ENCODE measurements at places on chromosomes 1 and 21. TPM values are rescaled to one million over a fixed set of nuclear protein-coding genes. Genes with fewer than 3 reads are reported as not detected.

Gene HOOK1
- 24.6 TPM for total RNA-seq

- no peak overlapping the region for H3K4me3 ChIP-seq
- H3K36me3 ChIP-seq: no peaks in the 10 kb centered on the region
- no peaks in the 10 kb centered on the region for H3K4me1 ChIP-seq
- no peak for DNase-seq
Observed at GRCh38 chr21:36848730-36849274, 117.7 kb downstream of the HLCS start.

GRCh38 chr1:156833603-156834002, 17.0 kb upstream of the SH2D2A start:
- H3K36me3 ChIP-seq: no peaks in the 10 kb centered on the region
- H3K4me1 ChIP-seq: no peaks in the 10 kb centered on the region
- no peak overlapping the region for H3K27ac ChIP-seq
- DNase-seq: no peak
- H3K27me3 ChIP-seq: no peaks in the 10 kb centered on the region

DNA sequence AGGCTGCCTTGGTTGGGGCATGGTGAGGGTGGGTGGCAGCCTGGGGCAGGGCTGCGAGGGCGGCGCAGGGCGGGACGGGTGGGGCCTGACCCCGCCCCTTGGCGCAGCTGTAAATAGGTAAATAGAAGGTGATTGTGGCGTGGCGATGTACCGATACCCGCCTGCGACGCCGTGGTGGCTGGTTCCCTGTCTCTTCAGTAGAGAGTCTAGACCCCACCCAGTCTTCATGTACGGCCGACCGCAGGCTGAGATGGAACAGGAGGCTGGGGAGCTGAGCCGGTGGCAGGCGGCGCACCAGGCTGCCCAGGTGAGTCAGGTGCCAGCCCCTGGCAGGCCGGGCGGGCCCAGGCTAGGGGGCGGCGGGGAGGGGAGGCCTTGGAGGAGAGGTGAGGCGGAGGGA, at the start of gene KLF17:
KLF17 (plus strand) TSS at position 140 of the 400 bp plus-strand sequence; CDS start at position 227, 87 bp downstream.
- H3K4me3 ChIP-seq: no peak within 1 kb of the TSS
- no peaks in the 10 kb centered on the region for H3K36me3 ChIP-seq
- H3K4me1 ChIP-seq: no peaks in the 10 kb centered on the region
- DNase-seq: no peak
- no peaks in the 10 kb centered on the region for H3K27me3 ChIP-seq

Gene GPR153
- 11.5 TPM for total RNA-seq

- H3K4me1 ChIP-seq: no peaks in the 10 kb centered on the region
- no peak for DNase-seq
- H3K4me3 ChIP-seq: no peak overlapping the region
- no peak overlapping the region for H3K27ac ChIP-seq
- no peaks in the 10 kb centered on the region for H3K36me3 ChIP-seq
Observed at GRCh38 chr21:34625030-34625593, 10.2 kb upstream of the RCAN1 start.

Gene TEKT2
- not detected for total RNA-seq

GRCh38 chr1:108106775-108107174, 93.4 kb downstream of the SLC25A24 start:
- H3K4me3 ChIP-seq: no peak overlapping the region
- no peaks in the 10 kb centered on the region for H3K4me1 ChIP-seq

Gene KLF17
- total RNA-seq: 0.25 TPM

Gene TRIM67
- total RNA-seq: not detected

Gene GFI1
- total RNA-seq: 3.9 TPM

- no peak overlapping the region for H3K27ac ChIP-seq
- H3K36me3 ChIP-seq: no peaks in the 10 kb centered on the region
- no peak overlapping the region for H3K4me3 ChIP-seq
- no peaks in the 10 kb centered on the region for H3K4me1 ChIP-seq
- no peak for DNase-seq
- H3K27me3 ChIP-seq: no peaks in the 10 kb centered on the region
Observed at GRCh38 chr1:3680488-3681230, 28.3 kb downstream of the TP73 start.

Gene BEND5
- total RNA-seq: 8.6 TPM

DNA sequence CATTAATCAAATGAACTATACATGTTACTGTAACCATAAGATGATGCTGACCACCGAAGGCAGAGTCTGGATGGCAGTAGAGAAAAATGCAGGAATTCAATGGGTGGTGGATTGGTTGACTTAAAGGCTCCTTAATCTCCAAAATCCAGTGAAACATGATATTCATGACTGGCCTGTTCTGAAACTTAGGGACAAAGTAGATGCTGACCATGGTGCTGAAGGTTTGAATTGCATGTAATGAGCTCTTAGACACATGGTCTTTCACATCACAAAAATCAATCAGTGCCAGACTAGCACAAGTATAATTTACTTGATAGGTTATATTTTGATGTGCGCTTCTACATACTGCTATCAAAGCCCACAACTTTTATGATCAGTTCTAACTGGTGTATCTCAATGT, 30.9 kb upstream of the NTMT2 start:
- no peak overlapping the region for H3K4me3 ChIP-seq
- H3K27me3 ChIP-seq: no peaks in the 10 kb centered on the region
- H3K27ac ChIP-seq: no peak overlapping the region
- no peak for DNase-seq
- no peaks in the 10 kb centered on the region for H3K36me3 ChIP-seq
- H3K4me1 ChIP-seq: no peaks in the 10 kb centered on the region

DNA sequence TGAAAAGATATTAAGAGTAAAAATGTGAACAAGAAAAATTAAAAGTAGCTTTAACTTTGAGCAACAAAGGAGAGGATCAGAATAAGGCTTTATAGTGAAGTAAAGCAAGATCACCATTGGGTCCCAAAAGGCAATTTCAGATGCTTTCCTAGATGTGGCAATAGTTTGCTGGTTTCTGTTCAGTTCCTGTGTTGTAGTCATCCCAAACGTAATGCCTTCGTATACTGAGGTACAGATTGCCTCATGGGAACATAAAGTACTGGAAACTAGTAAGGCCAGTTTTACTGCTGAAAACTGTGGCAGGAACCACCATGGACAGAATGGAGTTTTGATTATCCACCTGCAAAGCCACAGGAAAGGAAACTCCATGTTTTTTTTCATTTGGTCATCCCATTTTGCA, 283.5 kb upstream of the SGIP1 start:
- no peaks in the 10 kb centered on the region for H3K27me3 ChIP-seq
- peak overlapping the region; percentile 0 for H3K27ac ChIP-seq
- no peak for DNase-seq
- H3K36me3 ChIP-seq: no peaks in the 10 kb centered on the region

Gene MAP3K7CL
- 6.9 TPM for total RNA-seq

Gene ORC1
- 1.7 TPM for total RNA-seq

- H3K36me3 ChIP-seq: no peaks in the 10 kb centered on the region
- DNase-seq: no peak
- H3K4me1 ChIP-seq: peaks cover 31% of the 10 kb centered on the region
- peak overlapping the region; percentile 90 for H3K27ac ChIP-seq
- no peaks in the 10 kb centered on the region for H3K27me3 ChIP-seq
Observed at GRCh38 chr21:34882719-34883131, 166.4 kb downstream of the RUNX1 start.

Gene LCE1C
- not detected for total RNA-seq

DNA sequence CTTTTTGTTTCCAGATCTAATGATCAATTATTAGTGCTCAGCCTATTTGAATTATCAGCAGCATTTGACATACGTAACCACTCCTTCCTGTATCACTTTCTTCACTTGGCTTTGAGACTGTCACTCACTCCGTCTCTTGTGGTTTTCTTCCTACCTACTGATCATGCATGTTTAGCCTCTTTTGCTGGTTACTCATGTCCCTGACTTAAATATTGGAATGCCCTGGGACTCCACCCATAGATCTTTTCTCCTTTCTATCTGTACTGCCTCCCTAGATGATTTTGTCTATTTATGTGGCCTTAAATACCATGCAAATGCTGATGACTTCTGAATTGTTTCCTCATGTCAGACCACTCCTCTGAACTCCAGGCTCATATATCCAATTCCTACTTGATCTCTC, 57.7 kb upstream of the PDE4B start:
- no peaks in the 10 kb centered on the region for H3K36me3 ChIP-seq
- H3K4me3 ChIP-seq: no peak overlapping the region
- no peaks in the 10 kb centered on the region for H3K4me1 ChIP-seq
- DNase-seq: no peak
- H3K27ac ChIP-seq: no peak overlapping the region

Gene KIF17
- total RNA-seq: 2.5 TPM

DNA sequence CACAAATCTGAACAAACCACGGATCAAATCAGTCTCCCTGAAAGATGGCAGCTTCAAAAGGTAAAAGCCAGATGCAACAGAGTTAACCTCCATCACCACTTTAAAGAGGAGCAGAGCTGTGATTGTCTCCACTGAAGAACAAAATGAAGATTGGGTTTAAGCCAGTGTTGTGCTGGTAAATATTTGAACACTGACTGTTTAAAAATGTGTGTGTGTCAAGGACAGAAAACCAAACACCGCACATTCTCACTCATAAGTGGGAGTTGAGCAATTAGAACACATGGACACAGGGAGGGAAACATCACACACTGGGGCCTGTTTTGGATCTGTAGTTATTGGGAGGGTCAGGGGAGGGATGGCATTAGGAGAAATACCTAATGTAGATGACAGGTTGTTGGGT, 83.9 kb downstream of the ST6GALNAC5 start:
- H3K27me3 ChIP-seq: no peaks in the 10 kb centered on the region
- DNase-seq: no peak
- no peaks in the 10 kb centered on the region for H3K36me3 ChIP-seq
- H3K4me1 ChIP-seq: no peaks in the 10 kb centered on the region
- no peak overlapping the region for H3K27ac ChIP-seq

Gene ATP1B1
- total RNA-seq: 27.5 TPM

Gene DENND2C
- 25.5 TPM for total RNA-seq

GRCh38 chr21:42062236-42063022, 8.7 kb upstream of the UMODL1 start:
- no peak overlapping the region for H3K27ac ChIP-seq
- no peaks in the 10 kb centered on the region for H3K27me3 ChIP-seq
- no peaks in the 10 kb centered on the region for H3K36me3 ChIP-seq
- H3K4me3 ChIP-seq: no peak overlapping the region
- DNase-seq: no peak

GRCh38 chr1:207805841-207806421, 54.1 kb downstream of the CD46 start:
- DNase-seq: no peak
- peak overlapping the region; percentile 77 for H3K27ac ChIP-seq
- H3K36me3 ChIP-seq: no peaks in the 10 kb centered on the region
- H3K27me3 ChIP-seq: no peaks in the 10 kb centered on the region

DNA sequence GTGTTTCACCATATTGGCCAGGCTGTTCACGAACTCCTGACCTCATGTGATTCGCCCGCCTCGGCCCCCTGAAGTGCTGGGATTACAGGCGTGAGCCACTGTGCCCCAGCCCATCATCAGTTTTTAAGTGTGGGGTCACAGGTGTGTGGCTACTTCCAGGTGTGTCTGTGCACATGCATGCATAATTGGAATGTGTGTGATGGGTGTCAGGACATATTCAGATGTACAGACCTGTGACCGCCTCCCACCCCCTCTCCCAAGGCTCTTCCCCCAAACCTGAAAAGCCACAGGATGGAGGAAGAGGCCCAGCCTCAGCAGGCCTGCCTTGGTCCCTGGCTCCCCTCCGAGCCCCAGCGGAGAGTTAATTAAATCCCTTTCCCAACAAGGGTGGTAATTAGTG, 37.3 kb upstream of the CSF3R start:
- no peaks in the 10 kb centered on the region for H3K27me3 ChIP-seq
- no peaks in the 10 kb centered on the region for H3K4me1 ChIP-seq
- no peaks in the 10 kb centered on the region for H3K36me3 ChIP-seq
- DNase-seq: no peak
- no peak overlapping the region for H3K4me3 ChIP-seq
- H3K27ac ChIP-seq: no peak overlapping the region

Gene C1QB
- 287 TPM for total RNA-seq

GRCh38 chr1:87182611-87183010, 146.1 kb upstream of the LMO4 start:
- H3K4me3 ChIP-seq: no peak overlapping the region
- H3K27ac ChIP-seq: no peak overlapping the region
- no peaks in the 10 kb centered on the region for H3K27me3 ChIP-seq
- H3K4me1 ChIP-seq: no peaks in the 10 kb centered on the region
- no peaks in the 10 kb centered on the region for H3K36me3 ChIP-seq

Gene LHX8
- not detected for total RNA-seq

DNA sequence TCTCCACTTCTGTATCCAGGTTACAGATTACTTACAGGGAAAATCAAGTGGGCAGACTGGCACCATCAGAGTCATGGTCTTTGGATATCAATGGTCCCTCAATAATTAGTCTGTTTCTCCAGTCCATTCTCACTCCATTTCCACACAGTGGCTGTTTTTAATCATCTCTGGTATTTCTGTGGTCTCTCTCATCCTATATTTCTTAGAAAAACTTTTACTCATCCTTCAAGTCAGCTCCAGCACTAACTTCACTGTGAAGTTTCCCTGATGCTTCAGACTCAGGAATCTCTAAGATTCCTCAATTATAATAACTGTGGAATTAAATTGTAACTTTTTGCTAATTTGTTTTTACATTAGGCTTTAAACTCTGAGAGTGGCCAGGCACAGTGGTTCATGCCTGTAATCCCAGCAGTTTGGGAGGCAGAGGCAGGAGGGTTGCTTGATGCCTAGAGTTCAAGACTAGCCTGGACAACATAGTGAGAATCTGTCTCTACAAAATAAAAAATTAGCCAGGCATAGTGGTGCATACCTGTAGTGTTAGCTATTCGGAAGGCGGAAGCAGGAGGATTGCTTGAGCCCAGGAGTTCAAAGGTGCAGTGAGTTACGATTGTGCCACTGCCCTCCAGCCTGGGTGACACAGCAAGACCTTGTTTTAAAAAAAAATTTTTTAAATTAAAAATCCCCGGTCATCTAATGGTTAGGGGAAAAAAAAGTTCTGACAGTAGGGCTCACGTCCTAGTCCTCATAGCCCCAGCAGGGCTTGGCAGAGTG, 10.6 kb downstream of the CD160 start:
- H3K27me3 ChIP-seq: no peaks in the 10 kb centered on the region
- H3K4me1 ChIP-seq: no peaks in the 10 kb centered on the region
- DNase-seq: no peak
- no peak overlapping the region for H3K4me3 ChIP-seq
- no peak overlapping the region for H3K27ac ChIP-seq

DNA sequence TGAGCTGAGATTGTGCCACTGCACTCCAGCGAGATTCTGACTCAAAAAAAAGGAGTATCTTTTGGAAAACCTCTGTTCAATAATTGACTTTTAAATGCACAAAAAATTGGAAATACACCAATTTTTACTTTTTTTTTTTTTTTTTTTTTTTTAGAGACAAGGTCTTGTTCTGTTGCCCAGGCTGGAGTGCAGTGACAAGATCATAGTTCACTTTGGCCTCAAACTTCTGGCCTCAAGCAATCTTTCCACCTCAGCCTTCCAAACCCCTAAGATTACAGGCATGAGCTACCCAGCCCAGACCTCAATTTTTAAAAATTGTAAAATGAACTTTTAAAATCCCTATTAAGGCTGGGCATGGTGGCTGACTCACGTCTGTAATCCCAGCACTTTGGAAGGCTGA, 30.8 kb downstream of the NEK2 start:
- H3K4me3 ChIP-seq: no peak overlapping the region
- H3K4me1 ChIP-seq: peaks cover 10% of the 10 kb centered on the region
- no peak for DNase-seq
- H3K36me3 ChIP-seq: no peaks in the 10 kb centered on the region
- no peak overlapping the region for H3K27ac ChIP-seq
